ENCODE measurements at places on chromosomes 7 and 10. TPM values are rescaled to one million over a fixed set of nuclear protein-coding genes. Genes with fewer than 3 reads are reported as not detected.
A peak's percentile ranks its signal among the peaks of the same experiment; 100 is the strongest.

DNA sequence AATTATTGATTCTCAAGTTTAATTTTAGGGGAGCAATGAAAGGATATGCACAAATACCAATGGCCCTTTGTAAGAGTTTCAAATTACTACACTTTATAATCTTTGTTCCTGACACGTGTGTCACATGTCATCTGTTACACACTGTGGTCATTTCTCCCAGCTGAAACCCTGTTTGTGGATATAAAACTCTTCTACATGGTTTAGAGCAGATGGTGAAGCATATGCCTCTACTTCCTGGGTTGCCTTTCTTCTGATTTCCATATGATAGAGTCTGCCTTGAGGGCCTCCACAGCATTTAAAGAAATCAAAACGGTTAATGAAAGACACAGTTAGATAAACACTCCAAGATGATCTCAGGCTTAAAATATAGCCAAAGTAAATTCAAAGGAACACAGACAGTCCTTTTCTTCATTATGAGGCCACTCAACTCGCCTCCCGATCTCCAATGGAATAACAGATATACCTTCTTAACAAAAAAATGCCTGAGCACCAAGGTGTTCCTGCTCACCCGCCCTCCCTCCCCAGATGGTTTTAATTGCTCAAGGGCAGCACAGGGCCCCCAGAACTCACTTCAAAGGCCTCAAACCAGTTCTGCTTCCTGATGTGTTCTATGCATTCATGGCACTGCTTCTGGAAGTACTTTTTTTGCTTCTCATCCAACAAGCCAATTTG is 75.0 kb downstream of the CPVL start:
- H3K36me3 ChIP-seq: no peaks in the 10 kb centered on the region
- H3K4me1 ChIP-seq: no peaks in the 10 kb centered on the region
- H3K4me3 ChIP-seq: no peak overlapping the region
- no peak for DNase-seq
- H3K27ac ChIP-seq: no peak overlapping the region

DNA sequence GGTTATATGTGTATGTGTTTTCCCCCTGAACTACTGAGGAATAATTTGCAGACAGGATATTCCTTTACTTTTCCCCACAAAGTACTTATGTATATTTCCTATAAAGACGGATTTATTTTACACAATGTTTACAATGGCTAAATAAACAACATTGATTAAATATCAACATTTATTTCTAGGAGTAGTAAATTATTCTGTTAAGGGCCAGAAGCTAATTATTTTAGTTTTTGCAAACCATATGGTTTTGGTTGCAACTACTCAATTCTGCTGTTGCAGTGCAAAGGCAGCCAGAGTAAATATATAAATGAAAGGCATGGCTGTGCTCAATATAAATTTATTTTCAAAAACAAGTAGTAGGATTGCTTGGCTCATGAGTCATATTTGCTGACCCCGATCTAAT is 907.1 kb upstream of the MBL2 start:
- no peaks in the 10 kb centered on the region for H3K27me3 ChIP-seq
- no peak for DNase-seq
- no peaks in the 10 kb centered on the region for H3K4me1 ChIP-seq
- H3K27ac ChIP-seq: no peak overlapping the region

GRCh38 chr10:43846968-43847367 is 198.3 kb upstream of the ZNF32 start:
- H3K27me3 ChIP-seq: peaks cover 3% of the 10 kb centered on the region
- DNase-seq: no peak
- H3K4me1 ChIP-seq: no peaks in the 10 kb centered on the region
- no peak overlapping the region for H3K27ac ChIP-seq

- H3K36me3 ChIP-seq: no peaks in the 10 kb centered on the region
- no peak overlapping the region for H3K4me3 ChIP-seq
- DNase-seq: no peak
- H3K27me3 ChIP-seq: no peaks in the 10 kb centered on the region
- no peak overlapping the region for H3K27ac ChIP-seq
Measured at GRCh38 chr7:78345293-78345911, 546.8 kb downstream of the PHTF2 start.

DNA sequence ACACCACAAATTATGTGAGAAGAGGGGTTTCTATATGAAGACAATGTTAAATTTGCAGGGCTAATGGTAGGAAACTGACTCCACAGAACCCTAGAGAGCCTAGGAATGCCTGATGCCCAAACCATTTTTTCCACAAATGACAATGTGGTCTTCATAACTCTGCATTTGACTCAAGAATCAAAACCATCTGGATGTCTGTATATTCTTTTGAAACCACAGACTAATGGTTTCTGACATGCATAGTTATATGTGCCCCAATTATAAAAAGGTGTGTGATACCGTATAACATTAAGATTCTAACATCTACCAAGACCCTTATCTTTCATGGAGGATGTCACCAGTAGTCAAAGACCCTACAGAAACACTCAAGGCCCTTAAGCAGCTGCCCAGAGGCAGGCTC is 20.3 kb downstream of the SEC61G start:
- no peaks in the 10 kb centered on the region for H3K36me3 ChIP-seq
- no peaks in the 10 kb centered on the region for H3K4me1 ChIP-seq
- DNase-seq: no peak
- no peak overlapping the region for H3K4me3 ChIP-seq

ADCYAP1R1 gene
- 0.35 TPM for total RNA-seq

CDC14C gene
- not detected for total RNA-seq

LDB3 gene
- 0.14 TPM for total RNA-seq

DNA sequence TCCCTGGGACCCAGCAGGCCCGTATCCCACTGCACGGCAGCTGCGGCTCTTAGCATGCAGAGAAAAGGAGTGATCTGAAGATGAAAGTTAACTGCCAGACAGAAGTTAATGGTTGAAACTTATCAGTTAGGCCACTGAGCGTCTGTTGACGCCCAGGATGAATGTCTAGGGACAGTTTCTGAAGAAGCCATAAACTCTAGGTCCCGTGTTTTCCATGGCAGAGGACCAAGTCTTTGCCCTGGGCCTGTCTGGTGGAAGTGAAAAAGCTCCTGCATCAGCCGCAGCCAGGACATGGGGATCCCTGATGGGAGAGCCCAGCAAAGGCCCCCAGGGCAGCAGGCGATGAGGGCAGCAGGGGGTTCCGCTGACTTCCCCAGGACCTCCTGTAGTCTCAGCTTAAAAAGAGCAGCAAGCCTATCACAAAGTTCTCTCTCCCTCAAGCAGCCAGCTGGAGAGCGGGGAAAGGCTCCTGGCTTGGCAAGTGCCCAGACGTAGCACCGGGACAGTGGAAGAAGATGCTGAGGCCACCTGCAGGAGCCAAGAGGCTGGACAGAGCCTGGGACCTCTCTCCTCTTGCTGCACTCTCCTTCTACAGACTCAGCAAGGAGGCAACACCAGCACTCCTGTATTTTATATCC is 79.6 kb downstream of the TNS3 start:
- H3K36me3 ChIP-seq: no peaks in the 10 kb centered on the region
- peaks cover 63% of the 10 kb centered on the region for H3K4me1 ChIP-seq
- peak overlapping the region; percentile 18 for H3K27ac ChIP-seq
- no peak for DNase-seq
- no peaks in the 10 kb centered on the region for H3K27me3 ChIP-seq

DNA sequence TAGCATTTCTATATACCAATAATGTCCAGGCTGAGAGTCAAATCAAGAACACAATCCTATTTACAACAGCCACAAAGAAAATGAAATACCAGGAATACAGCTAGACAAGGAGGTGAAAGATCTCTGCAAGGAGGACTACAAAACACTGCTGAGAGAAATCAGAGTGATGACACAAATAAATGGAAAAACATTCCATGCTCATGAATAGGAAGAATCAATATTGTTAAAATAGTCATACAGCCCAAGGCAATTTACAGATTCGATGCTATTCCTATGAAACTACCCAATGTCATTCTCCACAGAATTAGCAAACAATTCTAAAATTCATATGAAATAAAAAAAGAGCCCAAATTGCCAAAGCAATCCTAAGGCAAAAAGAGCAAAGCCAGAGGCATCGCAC is 116.8 kb upstream of the ZNF32 start:
- H3K4me3 ChIP-seq: no peak overlapping the region
- H3K4me1 ChIP-seq: no peaks in the 10 kb centered on the region
- DNase-seq: no peak
- no peak overlapping the region for H3K27ac ChIP-seq
- no peaks in the 10 kb centered on the region for H3K36me3 ChIP-seq
- H3K27me3 ChIP-seq: no peaks in the 10 kb centered on the region

GNGT1 gene
- total RNA-seq: not detected

DNA sequence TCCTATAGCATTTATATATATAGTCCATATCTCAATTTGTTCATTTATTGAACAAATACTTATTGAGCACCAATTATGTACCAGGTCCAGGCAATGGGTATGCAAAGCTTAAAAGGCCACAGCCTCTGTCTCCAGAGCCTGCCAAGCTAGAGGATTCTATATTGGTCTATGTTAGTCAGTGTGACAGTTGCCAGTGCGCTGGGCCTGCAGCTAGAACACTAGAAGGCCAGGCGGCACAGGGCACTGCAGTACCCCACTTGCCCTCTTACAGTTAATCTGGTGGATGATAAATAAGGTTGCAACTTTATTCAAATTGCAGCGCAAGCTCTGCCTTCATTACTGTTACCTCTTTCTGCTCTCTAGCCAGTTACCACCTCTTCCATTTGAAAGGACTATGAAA is 68.8 kb downstream of the PPP1R3C start:
- no peak overlapping the region for H3K4me3 ChIP-seq
- H3K27ac ChIP-seq: no peak overlapping the region
- no peak for DNase-seq
- no peaks in the 10 kb centered on the region for H3K36me3 ChIP-seq
- no peaks in the 10 kb centered on the region for H3K4me1 ChIP-seq
- no peaks in the 10 kb centered on the region for H3K27me3 ChIP-seq

- DNase-seq: no peak
- no peak overlapping the region for H3K4me3 ChIP-seq
- H3K4me1 ChIP-seq: no peaks in the 10 kb centered on the region
- no peaks in the 10 kb centered on the region for H3K36me3 ChIP-seq
- no peaks in the 10 kb centered on the region for H3K27me3 ChIP-seq
Measured at GRCh38 chr10:12097791-12098190, 29.0 kb downstream of the DHTKD1 start.

DNA sequence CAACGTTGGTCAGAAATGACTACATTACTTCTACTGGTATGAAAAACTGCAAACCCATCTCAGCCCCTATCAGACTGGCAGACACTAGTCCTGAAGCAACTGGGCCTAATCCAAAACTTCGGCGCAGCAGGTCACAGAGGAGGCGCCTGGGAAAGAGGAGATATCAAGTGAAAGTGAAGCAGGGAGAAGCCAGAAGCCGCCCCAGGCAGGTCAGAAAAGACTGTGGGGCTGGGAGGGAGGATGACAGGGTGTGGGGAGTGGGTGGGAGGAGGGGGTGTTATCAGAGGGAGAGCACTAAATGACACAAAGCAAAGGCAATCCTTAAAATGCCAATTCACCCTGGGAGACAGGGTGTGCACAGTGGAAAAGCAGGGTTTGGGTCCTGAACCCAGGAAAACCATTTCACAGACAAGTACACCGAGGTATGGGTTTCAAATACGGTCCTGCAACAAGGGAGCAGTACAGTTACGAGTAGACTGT is 731 bp downstream of the CHCHD3 start:
- H3K4me1 ChIP-seq: peaks cover 14% of the 10 kb centered on the region
- no peaks in the 10 kb centered on the region for H3K27me3 ChIP-seq

GRCh38 chr10:115355162-115355760 is 262.1 kb downstream of the ATRNL1 start:
- H3K4me1 ChIP-seq: no peaks in the 10 kb centered on the region
- H3K36me3 ChIP-seq: no peaks in the 10 kb centered on the region
- DNase-seq: peak; percentile 60
- H3K4me3 ChIP-seq: no peak overlapping the region
- no peaks in the 10 kb centered on the region for H3K27me3 ChIP-seq
- no peak overlapping the region for H3K27ac ChIP-seq

- no peak overlapping the region for H3K27ac ChIP-seq
- no peak overlapping the region for H3K4me3 ChIP-seq
- H3K36me3 ChIP-seq: no peaks in the 10 kb centered on the region
- no peak for DNase-seq
Measured at GRCh38 chr7:105654095-105654686, 72.9 kb upstream of the EFCAB10 start.

GRCh38 chr7:110774071-110774470 is 316.9 kb upstream of the LRRN3 start:
- no peak for DNase-seq
- no peak overlapping the region for H3K4me3 ChIP-seq
- H3K36me3 ChIP-seq: no peaks in the 10 kb centered on the region

All from adrenal gland (tissue), 19 donors.